H9 (cell line): ENCODE measurements at places on chromosomes 16 and 17.

DNA sequence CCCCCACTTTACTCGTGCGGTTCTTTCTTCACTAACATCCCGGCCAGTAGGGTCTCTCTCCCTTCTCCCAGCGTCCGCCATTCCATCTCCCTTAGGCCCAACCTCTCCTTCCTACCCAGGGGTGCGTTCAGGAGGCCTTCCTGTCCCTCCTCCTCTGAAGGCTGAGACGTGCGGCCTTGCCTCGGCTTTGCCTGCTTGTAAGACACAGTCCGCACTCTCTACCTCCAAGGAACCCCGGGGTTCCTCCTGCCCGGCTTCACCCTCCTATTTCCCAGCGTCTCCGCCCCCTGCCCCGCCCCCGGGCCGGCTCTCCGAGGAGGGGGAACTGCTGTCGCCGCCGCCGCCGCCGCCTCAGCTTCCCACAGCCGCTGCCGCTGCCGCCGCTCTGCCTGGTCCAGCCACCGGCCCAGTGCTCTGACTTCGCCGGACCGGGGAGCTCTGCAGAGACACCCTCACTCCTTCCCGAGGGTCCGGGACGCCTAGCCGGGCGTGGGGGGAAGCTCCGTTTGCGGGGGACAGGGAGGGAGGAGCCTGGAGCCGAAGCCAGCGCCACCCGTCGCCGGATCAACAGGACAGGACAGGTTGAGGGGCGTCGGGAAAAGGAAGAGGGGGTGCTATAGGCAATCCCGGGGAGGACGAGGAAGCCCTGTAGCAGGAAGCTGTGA is 1.2 kb upstream of the FGF11 start:
- peak; percentile 90 for DNase-seq

GRCh38 chr16:83397601-83398291 is 410.0 kb upstream of the HSBP1 start:
- DNase-seq: no peak

DNA sequence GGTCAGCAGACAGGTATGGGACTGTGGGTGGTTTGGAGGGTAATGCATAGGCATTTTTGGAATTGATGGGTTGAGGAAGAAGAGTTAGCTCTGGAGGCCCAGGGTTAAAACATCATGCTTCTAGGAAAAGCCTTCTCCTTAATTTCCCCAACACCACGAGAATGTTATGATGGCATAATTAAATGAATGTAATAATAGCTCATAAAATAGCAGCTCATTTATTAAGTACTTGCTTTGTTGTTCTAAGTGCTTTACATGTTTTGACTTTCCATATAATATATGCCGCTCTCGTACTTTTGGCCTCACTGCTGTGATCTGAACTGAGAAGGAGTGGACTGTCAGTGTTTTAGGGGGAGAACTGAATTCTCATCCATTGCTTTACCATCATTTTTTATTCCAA is 14.3 kb downstream of the LIMD2 start:
- DNase-seq: no peak

DNA sequence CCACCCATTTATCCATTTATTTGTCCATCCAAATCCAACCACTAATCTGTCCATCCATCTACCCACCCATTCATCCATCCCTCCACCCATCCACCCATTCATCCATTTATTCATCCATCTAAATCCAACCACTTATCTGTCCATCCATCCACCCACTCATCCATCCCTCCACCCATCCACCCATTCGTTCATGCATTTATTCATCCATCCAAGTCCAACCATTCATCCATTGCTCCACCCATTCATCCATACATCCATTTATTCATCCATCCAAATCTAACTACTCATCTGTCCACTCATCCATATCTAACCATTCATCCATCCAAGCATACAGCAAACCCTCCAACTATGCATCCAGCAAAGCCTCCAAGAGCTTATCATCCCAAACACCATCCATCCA is 267.3 kb downstream of the XYLT1 start:
- DNase-seq: no peak

GRCh38 chr16:81610936-81611335 is 166.3 kb downstream of the CMIP start:
- no peak for DNase-seq

DNA sequence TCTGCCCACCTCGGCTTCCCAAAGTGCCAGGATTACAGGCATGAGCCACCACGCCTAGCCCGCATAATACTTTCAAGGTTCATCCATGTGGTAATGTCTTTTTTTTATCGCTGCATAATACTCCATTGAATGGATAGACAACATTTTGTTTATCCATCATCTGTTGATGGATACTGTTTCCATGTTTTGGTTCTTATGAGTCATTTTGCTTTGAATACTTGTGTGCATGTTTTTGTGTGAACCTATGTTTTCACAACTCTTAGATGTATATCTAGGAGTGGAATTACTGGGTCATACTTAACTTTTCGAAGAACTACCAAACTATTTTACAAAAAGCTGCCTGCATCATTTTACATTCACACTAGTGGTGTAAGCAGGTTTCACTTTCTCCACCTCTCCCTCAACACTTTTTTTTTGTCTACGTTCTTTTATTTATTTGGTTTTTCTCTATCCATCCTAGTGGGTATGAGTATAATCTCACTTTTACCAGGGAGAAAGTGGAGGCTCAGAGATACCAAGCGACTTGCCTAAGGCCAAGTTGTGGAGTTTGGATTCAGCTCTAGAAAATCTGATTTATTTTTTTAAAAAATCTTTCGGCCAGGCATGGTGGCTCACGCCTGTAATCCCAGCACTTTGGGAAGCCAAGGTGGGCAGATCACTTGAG is 151.2 kb downstream of the CMIP start:
- DNase-seq: no peak

GRCh38 chr17:58527306-58527705 is 12.9 kb upstream of the MTMR4 start:
- no peak for DNase-seq

DNA sequence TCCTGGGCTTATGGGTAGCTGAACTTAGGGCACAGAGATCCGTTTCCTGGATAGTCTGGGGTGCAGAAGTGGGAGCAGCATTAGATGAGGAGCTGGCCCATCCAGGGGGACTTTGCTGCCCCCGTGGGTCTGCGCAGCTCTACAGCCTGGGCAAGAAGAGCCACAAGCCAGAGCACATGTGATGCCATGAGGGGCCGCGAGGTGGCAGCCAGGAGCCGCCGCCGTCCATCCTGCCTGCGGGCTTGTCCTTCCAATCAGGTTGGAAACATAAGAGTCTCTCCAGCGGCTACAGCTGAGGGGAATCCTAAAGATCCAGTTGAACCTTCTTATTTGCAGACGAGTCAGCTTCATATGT is 21.9 kb downstream of the C1QTNF1 start:
- DNase-seq: peak; percentile 91

DNA sequence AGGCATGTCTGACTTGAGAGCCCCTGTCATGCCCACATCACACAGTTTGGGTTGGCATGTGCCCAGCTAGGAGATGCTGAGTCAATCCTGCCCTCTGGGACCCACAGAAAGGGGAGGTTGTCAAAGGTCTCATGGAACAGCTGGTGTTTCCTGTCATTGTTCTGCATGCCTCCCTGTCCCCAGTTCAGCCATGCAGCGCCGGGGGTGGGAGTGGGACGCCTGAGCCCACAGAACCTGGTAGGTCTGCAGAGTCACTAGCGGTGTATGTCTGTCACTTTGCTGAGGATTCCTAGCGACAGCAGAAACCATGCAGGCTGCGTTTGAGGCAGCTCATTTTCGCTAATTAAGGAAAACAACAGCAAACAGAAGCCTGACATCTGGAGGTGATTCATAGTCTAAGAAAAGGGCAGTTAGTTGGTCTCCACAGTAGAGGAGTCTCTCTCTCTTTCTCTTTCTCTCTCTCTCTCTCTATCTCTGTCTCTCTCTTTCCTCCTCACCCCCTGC is 19.6 kb upstream of the CCL1 start:
- DNase-seq: peak; percentile 23

DNA sequence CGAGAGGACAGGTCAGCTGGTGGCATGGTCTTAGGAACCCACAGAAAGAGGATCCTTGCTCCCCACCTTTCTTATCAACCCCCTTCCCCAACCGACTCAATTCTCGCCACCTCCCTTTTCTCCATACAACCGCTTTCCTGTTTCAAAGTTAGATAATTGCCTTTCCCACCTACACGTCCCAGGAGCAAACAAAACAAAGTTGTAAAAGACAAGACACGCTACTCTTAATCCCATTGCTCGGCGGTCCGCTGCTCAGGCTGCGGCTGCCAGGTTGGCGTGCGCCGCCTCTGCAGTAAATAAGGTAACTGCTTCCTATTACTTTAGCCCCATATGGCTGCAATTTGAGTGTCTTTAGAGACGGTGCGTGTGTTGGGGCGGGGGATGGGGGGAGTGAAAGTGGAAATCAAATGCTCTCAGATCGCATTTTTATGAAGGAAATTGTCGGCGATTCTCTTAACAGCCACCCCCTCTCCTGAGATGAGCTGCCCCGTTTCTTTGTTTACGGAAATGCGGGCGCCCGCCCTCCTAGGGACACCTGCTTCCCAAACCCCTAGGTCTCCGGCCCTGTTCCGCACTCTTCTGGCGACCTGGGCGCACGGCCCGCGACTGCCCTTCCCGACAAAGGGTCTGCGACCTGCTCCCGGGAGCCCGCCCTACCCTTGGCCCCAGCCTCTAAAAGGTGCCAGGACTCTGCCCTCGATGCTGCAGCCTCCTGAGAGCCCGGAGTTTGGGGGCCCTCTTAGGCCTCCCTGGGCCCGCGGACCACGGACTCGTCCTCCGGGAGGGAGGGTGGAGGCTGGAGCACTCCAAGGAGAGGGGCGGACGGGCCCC is 3.7 kb upstream of the CBX8 start:
- peak; percentile 93 for DNase-seq

GRCh38 chr17:27888945-27889344 is 4.2 kb downstream of the LYRM9 start:
- peak; percentile 87 for DNase-seq

DNA sequence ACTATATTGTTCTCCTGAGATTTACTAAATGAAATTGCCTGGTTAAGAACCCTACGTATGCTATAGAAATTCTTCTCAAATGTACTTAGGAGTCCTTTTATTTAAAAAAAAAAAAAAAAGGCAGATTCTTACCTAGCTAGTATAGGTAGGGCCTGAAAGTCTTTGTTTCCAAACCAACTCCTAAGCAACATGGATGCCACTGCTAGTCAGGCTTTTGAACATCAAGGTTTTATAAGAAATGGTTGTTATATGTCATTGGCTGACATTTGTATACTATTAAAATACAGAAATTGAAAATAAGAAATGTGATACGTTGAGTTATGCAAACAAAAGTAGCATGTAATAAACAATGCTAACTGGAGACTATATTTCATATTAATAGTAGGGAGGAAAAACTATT is 1.2 kb downstream of the EVI2A start:
- no peak for DNase-seq

- DNase-seq: peak; percentile 75
Observed at GRCh38 chr17:75894049-75894733, 2.6 kb downstream of the TRIM65 start.

DNA sequence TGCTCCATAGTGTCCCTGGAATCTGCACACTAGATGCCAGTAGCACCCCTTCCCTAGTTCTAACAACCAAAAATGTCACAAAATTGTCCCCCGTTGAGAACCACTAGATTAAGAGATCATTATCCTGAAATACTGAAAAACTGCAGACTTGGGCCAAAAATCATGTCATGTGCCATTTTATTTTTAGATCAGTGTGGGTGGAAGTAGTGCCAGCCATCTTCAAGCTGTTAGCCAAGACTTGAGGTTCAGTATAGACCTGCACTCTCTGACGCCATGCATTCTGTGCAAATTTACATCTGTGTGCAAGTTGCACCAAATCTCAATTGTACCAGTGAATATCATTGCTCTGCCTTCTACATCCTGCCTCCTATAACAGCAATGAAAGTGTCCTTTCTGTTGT is 31.5 kb upstream of the NOL11 start:
- DNase-seq: no peak

DNA sequence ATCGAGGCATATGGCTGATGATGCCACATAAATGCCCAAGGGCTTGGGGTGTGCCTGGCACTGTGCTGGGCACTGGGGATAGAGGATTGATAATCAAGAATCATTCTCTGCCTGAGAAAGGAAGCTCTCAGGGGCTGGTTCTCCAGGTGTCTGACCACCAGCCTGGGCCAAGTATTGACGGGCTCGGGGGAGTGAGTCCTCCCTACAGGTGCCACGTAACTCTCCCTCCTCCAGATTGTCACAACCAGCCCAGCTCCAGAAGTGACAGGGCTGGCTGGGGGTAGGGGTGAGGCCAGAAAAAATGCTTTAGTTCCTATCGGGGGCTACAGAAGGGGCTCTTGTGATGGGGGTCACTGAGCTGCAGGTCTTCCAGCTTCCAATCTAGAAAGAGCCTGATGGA is 10.7 kb upstream of the C1QL1 start:
- DNase-seq: no peak

DNA sequence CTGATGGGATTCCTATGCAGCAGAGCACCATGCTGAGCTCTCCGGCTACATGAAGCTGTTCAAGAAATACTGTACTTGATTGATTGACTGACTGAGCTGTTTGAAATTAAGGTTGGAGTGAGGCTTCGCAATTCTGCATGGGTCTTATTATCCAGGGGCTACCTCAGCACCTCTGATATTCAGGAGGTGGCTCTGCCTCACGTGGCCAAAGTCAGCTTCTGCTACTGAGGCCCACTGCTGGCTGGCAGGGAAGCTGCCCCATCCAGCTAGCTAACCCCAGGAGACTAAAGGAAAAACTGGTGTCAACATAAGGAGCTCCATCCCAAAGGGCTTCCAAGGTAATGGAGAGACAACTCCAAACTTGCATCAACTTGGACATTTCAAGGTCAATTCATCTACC is 66.2 kb upstream of the TRAP1 start:
- no peak for DNase-seq

GRCh38 chr16:8063159-8063558 is 527.2 kb downstream of the TMEM114 start:
- DNase-seq: no peak

- no peak for DNase-seq
Observed at GRCh38 chr17:76834870-76835269, 33.3 kb upstream of the MGAT5B start.

DNA sequence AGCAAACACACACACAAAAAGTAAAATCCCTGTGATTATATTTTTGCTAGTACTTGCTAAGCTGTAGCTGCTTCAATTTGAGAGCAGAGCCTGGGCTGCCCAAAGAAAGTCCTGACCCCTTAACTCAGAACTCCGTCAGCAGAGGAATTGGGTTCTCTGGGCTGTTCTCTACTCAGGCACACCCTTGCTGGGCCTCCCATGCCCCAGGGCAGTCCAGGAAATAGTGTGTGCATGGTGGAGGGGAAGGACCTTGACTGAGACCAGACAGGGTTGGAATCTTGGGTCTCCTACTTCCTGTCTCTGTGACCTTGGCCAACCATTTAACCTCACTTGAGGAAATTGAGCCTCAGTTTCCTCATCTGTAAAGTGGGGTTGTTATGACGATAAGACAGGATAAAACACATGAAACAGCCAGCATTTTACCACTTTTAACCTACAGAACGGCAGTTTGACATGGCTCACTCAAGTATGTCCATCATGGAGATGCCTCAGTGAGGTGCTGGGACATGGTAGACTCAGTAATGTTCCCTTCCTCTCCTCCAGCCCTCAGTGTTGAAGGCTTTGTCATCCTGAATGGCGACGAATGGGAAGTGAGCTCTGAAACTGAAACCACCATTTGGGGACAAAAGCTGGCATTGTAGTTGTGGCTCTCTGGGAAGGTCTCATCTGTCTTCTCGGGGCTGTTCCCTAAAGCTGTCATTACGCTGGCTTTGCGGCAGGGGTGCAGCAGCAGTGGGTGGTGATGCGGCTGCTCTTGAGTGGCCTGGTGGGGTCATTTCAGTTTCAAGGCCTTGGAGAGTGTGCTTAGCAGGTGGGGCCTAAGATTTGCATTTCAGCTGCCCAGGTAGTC is 74.9 kb downstream of the CMIP start:
- no peak for DNase-seq
